Thyroid gland (tissue), 4 donors: ENCODE measurements at places on chromosomes 5 and 9.

- H3K4me3 ChIP-seq, result no peak overlapping the region
- no peaks in the 10 kb centered on the region for H3K27me3 ChIP-seq
- H3K36me3 ChIP-seq, result no peaks in the 10 kb centered on the region
- no peak for DNase-seq
- H3K4me1 ChIP-seq, result no peaks in the 10 kb centered on the region
- no peak overlapping the region for H3K27ac ChIP-seq
These were observed 70.2 kb upstream of the TLE4 start for GRCh38 chr9:79501546-79501945.

- no peaks in the 10 kb centered on the region for H3K36me3 ChIP-seq
- H3K27me3 ChIP-seq, result no peaks in the 10 kb centered on the region
- no peak overlapping the region for H3K4me3 ChIP-seq
- no peaks in the 10 kb centered on the region for H3K4me1 ChIP-seq
- H3K27ac ChIP-seq, result no peak overlapping the region
These were observed 65.1 kb downstream of the GRIA1 start for GRCh38 chr5:153555420-153556114.

GRCh38 chr5:1354576-1354975 lies 9.7 kb upstream of the CLPTM1L start:
- H3K4me1 ChIP-seq, result no peaks in the 10 kb centered on the region
- no peaks in the 10 kb centered on the region for H3K27me3 ChIP-seq
- H3K27ac ChIP-seq, result no peak overlapping the region
- H3K4me3 ChIP-seq, result no peak overlapping the region
- no peak for DNase-seq
- no peaks in the 10 kb centered on the region for H3K36me3 ChIP-seq

DNA sequence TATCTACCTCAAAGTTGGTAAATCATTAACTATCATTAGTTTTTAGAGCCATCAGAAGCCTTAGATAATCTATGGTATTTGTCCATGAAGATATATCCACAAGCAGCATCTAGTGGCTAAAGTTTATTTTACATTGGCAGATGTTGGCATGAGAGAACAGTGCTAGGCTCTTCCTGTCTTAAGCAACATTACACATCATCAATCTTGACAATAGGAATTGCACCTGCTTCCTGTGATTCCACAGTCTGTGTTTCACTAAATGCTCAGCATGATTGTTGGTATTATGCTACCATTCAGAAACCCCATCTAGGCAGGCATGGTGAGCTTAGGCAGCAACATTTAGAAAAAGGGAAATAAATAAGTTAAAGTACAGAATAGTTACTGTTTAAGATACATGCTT lies 246.6 kb downstream of the SLCO4C1 start:
- DNase-seq, result no peak
- no peak overlapping the region for H3K27ac ChIP-seq
- H3K36me3 ChIP-seq, result no peaks in the 10 kb centered on the region

DNA sequence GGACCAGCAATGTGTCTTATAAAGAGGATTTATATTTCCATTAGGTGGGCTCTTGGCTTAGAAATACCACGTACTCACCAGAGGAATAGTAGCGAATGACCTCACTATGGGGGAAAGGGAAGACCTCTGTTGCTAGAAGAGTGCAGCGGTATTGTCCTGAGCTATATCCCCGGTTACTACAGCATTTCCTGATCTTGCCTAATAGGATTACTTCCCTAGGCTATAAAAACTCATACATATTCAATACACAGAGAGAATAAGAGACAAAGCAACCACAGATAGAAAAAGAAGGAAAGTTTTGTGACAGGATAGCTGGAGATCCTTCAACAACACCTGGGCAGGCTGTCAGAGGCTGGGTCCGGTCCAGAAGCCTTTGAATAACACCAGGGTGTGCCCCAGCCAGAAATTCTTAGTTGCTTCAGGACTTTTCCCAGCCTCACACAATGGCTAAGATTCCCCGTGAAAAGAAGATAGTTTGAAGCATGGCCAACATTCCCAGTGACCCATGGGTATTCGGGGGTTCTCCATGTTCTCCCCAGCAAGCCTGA lies 85.4 kb downstream of the TRIM36 start:
- H3K27me3 ChIP-seq, result no peaks in the 10 kb centered on the region
- no peak overlapping the region for H3K27ac ChIP-seq
- H3K36me3 ChIP-seq, result no peaks in the 10 kb centered on the region
- DNase-seq, result no peak

GRCh38 chr5:125390326-125390725 lies 643.9 kb upstream of the ZNF608 start:
- no peaks in the 10 kb centered on the region for H3K36me3 ChIP-seq
- H3K4me3 ChIP-seq, result no peak overlapping the region
- no peak overlapping the region for H3K27ac ChIP-seq
- H3K4me1 ChIP-seq, result no peaks in the 10 kb centered on the region

GRCh38 chr5:68225188-68225910 lies 9.8 kb downstream of the PIK3R1 start:
- H3K4me3 ChIP-seq, result no peak overlapping the region
- no peak overlapping the region for H3K27ac ChIP-seq
- H3K4me1 ChIP-seq, result peaks cover 31% of the 10 kb centered on the region
- peak; percentile 62 for DNase-seq

GRCh38 chr5:57094753-57095683 lies 78.8 kb upstream of the GPBP1 start:
- H3K4me1 ChIP-seq, result no peaks in the 10 kb centered on the region
- no peaks in the 10 kb centered on the region for H3K36me3 ChIP-seq
- no peak overlapping the region for H3K27ac ChIP-seq
- no peaks in the 10 kb centered on the region for H3K27me3 ChIP-seq
- DNase-seq, result no peak
- H3K4me3 ChIP-seq, result no peak overlapping the region
